ENCODE measurements at places on chromosomes 11 and 22. TPM values are rescaled to one million over a fixed set of nuclear protein-coding genes. Genes with fewer than 3 reads are reported as not detected.
A peak's percentile ranks its signal among the peaks of the same experiment; 100 is the strongest.

Gene OR52I1
- total RNA-seq: not detected

GRCh38 chr11:71976551-71976950 lies 22.2 kb upstream of the IL18BP start:
- no peak for DNase-seq

Gene RAG1
- total RNA-seq: 2.6 TPM

Gene CD248
- not detected for total RNA-seq

GRCh38 chr22:37972527-37972926 lies 11.8 kb downstream of the SOX10 start:
- no peak for DNase-seq

DNA sequence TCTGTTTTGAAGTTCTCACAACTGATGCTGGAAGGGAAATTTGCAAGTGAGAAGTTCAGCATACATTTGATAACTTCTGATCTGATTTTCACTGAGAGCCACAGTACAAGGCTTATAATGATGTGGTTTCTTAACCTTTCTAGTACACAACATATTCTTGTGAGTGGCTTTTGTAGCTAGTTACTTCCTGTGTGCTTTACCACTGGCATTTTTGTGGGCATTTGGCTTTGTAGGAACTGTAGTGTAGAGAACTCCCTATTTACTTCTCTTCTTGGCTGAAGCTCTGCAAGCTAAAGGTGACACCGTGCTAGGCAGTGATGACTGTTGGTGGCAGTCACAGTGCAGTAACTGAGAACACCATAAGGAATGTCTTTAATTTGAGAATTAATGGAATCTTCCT lies 14.9 kb downstream of the USP47 start:
- peak; percentile 80 for DNase-seq

DNA sequence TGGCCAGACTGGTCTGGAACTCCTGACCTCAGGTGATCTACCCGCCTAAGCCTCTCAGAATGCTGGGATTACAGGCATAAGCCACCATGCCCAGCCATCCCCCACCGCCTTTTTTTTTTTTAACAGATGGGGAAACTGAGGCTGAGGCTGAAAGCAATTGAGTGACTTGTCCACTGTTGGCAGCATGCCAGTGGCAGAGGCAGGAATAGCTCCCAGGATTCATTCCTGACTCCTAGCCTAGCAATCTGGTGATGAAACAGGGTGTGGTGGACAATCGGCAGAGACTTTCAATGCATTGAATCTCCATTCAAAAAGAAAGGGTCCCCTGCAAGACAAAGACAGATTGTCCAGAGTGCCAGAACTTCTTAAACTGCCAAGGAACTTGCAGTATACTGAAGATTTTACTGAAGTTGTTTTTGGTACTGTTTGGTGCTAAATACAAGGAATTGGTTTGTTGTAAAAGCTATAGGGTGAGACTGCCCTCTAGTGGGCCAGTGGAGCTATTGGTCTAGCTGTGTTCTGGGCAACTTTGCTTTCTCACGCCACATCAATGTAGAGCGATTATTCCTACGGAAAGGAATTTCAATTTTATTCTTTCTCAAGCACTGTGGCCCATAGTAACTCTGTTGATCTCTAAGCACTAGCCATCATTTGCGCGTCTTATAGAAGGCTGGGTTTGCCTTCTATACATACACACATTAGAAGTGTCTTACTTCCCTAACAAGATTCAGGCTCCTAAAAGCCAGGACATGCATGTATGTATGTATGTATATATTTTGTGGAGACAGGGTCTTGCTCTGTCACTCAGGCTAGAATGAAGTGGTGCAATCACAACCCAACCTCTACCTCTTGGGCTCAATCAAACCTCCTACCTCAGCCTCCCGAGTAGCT lies 21.0 kb downstream of the C22orf31 start:
- DNase-seq: peak; percentile 87

- no peak for DNase-seq
Observed at GRCh38 chr11:83427943-83428342, 141.8 kb upstream of the CCDC90B start.

DNA sequence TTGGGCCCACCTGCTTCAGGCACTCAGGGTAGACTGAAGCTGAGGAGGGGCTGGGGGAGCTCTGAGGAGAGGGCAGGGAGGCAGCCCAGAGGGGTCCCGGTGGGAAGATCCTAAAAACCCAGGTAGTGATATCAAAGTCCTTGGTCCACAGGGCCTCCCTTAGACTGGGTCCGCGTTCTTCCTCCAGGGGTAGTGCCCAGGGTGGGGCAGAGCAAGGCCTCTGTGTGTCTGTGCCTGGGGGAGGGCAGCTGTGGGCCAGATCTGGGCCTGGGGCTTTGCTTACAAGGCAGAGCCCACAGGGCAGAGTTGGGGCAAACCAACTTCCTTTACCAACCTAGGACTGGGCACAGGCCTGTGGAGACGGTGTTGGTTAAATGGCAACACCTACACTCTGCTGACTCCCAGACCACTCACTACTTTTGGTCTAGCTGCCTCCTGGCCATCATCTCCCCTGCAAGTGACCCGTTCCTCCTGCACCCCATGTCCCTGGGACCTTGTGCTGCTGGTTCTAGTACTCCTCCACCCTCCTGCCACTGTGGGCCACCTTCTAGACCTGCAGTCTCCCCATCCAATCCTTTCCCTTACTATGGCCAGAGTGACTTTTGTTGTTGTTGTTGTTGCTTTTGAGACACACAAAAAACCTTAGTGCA lies 15.8 kb downstream of the ATG16L2 start:
- no peak for DNase-seq

DNA sequence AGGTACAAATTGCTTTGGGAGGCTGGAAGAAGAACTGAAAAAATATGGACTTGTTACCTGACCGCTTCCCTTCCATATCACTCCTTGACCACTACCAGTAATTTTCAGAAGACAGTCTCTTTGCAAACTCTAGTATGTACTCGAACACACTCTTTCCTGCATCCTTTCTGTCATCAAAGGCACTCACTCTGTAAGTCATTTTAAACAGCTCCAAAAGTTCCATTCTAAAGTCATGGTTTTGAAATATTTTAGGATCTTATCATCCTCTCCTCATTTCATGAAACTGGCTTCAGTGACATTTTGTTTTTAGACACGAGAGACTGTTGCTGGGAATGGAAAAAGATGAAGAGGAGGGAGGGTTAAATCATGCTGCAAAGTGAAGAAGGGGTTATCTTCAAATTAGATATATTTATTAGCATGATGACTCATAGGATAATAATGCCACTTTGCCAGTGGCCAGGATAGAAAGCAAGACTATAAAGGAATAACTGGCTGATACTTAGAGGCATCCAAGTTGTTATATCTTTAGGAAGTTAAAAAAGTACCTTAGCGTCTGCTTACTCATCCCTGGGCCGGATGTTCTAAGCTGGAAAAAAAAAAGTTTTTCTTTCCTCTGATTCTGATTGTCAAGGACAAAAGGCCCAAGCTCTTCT lies 549.3 kb downstream of the METTL15 start:
- DNase-seq: peak; percentile 24

DNA sequence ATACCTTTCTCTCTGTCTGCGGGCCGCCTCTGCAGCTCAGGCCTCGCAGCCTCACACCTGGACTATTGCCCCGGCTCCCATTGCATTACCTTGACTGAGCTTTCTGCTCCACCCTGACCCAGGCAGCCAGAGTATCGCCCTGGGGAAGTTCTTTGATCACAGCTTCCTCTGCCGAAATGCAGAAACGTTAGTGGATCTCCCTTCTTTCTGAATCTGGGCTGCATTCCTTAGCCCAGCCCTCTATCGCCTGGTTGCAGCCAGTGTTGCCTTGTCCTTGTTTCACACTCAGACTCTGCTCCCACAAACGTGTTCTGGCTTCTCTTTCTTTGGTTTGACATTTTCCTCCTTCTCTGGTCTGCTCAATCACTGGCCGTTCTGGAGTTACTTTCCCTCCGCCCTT lies 195.7 kb downstream of the ADAMTS15 start:
- DNase-seq: no peak

GRCh38 chr11:59174664-59175033 lies 2.7 kb downstream of the DTX4 start:
- peak; percentile 90 for DNase-seq

DNA sequence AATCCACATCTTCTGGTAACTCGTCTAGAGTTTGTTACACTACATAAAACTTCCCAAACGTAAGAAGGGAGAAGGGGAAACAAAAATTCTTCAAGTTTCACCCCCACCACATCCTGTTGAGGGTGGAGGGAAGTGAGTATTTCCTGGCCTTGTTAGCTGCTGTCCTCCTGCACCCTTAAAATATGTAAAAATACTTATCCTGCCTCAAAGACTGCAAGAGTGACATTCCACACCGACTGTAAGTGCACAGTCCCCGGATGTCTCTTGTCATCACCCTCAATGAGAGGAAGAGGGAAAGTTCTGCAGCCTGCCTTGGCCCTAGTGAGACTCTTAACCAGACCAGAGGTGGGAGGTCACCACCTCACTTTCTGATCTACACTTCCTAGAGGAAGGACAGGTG lies 3.3 kb downstream of the TMEM121B start:
- DNase-seq: no peak

Gene MS4A6E
- total RNA-seq: not detected

Gene TRAF6
- 15.6 TPM for total RNA-seq

Gene AQP11
- 2.1 TPM for total RNA-seq

Gene GTF2H1
- 72.2 TPM for total RNA-seq

- DNase-seq: no peak
Observed at GRCh38 chr11:129417458-129417857, 41.8 kb downstream of the BARX2 start.

DNA sequence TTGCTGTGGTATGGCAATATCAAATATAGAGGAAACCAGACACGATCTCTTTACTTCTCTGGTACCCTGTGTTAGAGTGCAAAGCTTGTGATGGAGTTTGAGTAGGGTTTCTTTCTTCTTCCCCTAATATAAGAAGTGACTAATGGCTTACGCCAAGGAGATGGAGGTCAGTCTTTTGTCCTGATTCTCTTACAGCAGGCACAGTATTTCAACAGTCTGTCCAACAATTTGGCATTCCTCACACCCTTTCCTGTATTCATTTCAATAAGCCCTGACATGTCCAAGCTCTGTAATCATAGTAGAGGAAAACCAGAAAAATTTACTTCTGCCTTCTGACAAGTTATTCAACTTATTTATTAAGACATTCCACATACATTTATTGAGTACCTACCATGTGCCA lies 546.2 kb downstream of the TMEM135 start:
- no peak for DNase-seq

GRCh38 chr11:101188801-101189200 lies 59.2 kb upstream of the PGR start:
- DNase-seq: no peak

Gene MRGPRX3
- total RNA-seq: not detected

- DNase-seq: no peak
Observed at GRCh38 chr11:118048472-118049370, 28.2 kb upstream of the TMPRSS4 start.

GRCh38 chr11:4441515-4441914 lies 7.6 kb upstream of the OR52K2 start:
- no peak for DNase-seq

DNA sequence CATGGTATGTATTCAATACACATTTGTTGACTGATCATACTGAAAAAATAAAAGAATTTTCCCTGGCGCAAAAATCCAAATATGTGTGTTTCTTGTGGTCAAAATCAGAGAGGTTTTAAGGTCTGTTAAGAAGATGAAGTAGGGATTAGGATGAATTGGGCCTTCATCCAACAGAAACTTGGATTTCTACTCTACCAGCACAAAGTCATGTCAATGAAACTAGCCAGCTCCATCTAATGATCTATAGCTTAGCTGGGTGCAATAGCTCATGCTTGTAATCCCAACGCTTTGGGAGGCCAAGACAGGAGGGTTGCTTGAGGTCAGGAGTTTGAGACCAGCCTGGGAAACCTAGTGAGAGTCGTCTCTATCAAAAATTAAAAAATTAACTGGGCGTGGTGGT lies 65.5 kb downstream of the USP35 start:
- no peak for DNase-seq

GRCh38 chr11:84634309-84634708 lies 992.8 kb downstream of the DLG2 start:
- no peak for DNase-seq

Gene PGA4
- total RNA-seq: not detected

- no peak for DNase-seq
Observed at GRCh38 chr11:114239753-114240161, 56.4 kb upstream of the NNMT start.

Gene PAX6
- 4.2 TPM for total RNA-seq

GRCh38 chr22:47779474-47779873 lies 1017.0 kb downstream of the TBC1D22A start:
- DNase-seq: no peak

Gene TOM1
- 15.1 TPM for total RNA-seq

Gene DBX1
- not detected for total RNA-seq

Gene LMNTD2
- 0.69 TPM for total RNA-seq

GRCh38 chr11:119496469-119496868 lies 73.5 kb upstream of the THY1 start:
- DNase-seq: no peak

DNA sequence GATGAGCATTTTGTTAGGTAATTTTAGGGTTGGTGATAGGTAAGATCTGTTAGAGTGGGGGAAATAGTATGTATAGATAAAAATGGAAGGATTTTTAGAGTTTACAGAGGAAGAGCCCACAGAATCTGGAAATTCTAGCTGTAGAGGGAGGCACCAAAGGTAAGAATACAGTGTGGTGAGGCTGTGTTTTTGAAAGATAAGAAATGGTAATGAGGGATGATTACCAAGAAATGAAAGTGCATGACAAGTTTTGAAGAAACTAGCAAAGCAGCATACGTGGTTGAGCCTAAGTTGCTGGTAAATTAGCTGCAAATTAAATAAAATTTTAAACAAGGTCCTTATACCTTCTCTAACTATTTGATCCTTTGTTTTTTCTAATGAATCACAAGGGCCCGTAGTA lies 14.6 kb upstream of the RASSF10 start:
- no peak for DNase-seq

GRCh38 chr11:61578819-61579675 lies 1.8 kb downstream of the SYT7 start:
- no peak for DNase-seq

DNA sequence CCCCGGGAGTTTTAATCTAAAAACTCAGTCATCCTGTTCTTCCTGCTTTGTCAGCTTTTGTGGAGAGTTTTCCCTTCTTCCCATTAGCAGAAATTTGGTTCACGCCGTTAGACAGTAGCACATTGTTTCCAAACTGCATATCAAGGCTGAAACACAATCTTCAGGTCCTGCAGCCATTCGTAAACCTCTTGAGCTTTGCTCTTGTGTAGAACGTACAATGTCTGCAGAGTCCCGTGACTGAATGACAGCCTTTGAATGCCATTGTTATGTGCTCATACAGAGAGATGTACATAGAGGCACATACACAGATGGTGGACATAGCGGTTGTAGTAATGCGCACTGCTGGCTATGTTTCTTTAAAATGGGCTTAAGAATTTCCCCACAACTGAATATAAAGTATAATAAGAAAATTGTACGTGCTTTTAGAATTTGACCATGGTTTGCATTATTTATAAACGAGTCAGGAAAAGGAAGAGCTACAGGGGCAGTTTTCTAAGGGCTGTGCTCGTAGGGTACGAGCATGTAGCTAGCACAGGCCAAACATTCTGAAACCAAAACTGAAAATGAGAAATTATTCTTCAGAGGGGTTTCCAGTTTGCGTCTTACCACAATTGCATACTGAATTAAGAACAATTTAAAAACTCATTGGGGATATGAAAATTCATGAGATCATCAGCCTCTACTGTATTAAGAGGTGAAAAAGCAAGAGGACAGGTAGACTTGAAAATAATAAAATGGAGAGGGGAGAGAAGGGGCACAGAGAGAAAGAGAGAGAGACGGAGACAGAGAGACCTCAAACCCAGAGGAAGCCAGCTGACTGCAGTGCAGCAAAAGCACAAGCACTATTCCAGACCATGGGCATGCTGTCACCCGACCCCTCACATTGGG lies 310.1 kb downstream of the CADM1 start:
- DNase-seq: no peak

Gene BBOX1
- 4.0 TPM for total RNA-seq

Data from renal cortical epithelial cell (primary cell).